ENCODE measurements at places on chromosomes 3 and 15. TPM values are rescaled to one million over a fixed set of nuclear protein-coding genes. Genes with fewer than 3 reads are reported as not detected.
A peak's percentile ranks its signal among the peaks of the same experiment; 100 is the strongest.

DNA sequence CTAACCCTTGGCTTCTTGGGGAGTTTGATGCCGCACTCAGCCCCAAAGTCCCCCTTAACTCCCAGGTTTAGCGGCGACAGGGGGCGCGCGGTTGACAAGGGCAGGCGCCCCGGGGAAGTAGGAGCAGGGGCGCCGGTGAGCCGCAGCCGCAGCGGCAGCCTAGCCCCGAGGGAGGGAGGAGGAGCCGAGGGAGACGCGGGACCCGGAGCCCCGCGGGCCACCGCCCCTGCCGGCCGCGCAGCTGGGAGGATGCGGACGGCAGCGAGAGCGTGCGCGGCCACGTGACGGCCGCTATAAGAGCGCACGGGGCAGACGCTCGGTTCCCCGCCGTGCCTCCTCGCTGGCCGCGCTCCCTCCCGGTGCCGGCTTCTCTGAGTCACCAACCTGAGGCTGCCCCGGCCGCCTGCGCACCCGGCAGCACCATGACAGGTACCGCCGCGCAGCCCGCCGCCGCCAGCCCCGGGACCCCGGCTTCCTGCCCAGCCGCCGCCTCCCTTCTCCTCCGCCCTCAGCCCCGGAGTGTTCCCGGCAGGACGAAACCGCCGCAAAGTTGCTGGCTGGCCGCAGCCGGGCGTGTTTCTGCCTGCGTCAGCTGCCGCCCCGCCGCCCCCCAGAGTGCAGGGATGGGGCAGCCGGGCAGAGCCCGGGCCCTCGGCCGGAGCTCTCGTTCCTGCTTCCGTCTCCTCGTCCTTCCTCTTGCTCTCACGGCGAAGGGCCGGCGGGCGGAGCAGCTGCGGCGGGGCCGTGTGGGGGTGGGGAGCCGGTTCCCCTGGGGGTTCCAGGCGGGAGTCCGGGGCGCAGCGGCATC is at the start of gene GYG1:
Gene GYG1 (plus strand): TSS at position 322 of the 808 bp plus-strand sequence. CDS start 101 bp downstream, at position 423.
- peak; percentile 80 for DNase-seq

DNA sequence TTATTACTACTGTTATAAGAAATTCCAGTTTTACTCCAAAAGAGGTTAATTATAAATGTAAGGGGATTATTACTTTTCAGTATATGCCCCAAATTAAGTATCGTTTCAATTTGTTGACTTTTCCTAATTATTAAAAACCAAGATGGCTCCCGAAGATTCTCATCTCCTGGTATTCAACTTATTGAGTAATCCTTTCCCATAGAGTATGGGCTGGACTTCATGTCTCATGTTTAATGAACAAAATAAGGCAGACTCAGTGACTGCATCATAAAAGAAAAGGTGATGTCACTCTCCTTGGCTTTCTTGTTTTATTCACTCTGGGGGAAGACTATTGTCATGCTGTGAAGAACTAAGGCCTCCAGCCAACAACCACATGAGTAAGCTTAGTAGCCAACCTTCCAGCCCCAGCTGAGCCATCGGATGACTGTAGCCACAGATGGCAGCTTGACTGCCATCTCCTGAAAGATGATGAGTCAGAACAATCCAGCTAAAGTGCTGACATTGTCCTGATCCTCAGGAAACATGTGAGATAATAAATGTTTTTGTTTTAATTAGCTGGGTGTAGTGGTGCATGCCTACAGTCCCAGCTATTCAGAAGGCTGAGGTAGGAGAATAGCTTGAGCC is 17.3 kb downstream of the IGF2BP2 start:
- no peak for DNase-seq

Gene MINAR1
- 0.32 TPM for total RNA-seq

DNA sequence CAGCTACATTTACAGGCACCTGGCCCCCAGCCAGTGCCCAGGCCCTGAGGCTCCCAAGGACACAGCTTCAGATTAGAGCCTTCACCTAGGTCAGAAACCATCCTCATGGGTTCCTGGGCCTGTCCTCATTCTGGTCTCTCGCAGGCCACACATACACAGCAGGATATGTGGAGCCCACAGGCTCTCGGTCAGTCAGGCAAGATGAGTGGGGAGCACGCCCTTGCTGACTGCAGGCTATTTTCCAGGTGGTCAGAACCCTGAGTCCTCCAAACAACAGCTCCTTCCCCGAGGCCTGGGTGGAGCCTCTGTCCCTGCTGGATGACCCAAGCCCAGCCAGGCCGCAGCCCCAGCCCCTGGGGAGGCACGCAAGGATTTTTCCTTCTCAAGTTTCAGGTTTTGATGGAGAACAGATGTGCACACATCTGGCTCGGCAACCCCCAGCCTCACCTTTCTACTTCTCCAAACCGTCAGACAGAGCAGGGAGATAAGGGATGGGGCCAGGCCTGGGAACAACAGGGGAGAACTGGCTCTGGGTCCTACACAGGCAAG is 1.6 kb downstream of the STRA6 start:
- DNase-seq = no peak

GRCh38 chr15:89383365-89384175 is 48.9 kb upstream of the POLG start:
- DNase-seq = peak; percentile 38

DNA sequence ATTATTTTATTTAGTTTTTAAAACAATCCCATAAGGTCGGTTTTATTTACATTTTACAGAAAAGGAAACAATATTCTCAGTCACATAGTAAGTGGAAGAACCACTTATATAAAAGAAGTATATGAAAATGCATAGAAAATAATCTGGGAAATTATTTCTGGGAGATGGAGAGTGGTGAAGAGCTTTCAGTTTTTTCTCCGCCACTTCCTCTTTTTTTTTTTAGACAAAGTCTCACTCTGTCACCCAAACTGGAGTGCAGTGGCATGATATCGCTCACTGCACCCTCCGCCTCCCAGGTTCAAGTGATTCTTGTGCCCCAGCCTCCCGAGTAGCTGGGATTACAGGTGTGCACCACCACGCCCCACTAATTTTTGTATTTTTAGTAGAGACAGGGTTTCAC is 21.2 kb downstream of the RAD51 start:
- DNase-seq = no peak

Gene CCR5
- total RNA-seq = 3.9 TPM

DNA sequence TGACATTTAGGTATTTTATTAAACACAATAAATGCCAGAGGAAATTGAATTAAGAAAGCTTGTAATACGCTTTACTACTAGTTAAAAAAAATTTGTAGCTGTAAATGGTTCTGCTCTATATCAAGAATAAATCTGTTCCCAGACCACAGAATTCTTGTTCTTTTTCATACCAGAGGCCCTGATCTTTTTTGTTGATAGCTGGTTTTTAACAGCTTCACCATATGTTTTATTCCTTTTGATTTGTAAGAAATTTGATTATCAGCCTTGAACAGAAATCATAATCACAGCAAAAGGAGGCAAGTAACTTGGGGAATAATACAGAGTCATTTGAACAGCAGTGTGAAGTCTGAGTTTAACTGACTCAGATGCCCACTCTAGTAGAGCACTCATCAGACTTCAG is 202.7 kb downstream of the CNTN4 start:
- no peak for DNase-seq

GRCh38 chr3:141915766-141916165 is 39.3 kb downstream of the ATP1B3 start:
- no peak for DNase-seq

DNA sequence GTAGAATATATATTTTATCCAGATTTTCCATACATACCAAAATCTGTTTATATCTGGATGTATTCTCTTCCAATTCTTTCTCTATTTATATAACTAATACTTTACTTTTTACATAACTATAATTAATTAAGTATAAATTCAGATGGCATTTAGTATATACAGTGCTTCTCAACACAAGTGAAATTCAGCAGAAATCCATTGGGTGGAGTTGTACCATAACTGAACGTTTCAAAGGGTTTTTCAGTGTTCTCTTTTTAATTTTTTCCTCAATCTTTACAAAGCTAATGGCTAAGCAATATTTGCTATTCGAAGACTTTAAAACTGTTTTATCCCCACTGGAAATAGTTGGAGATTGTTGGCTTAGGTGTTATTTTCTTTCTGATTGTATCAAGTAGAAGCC is 13.9 kb upstream of the ZBBX start:
- DNase-seq = no peak

GRCh38 chr15:38129531-38130204 is 123.0 kb upstream of the SPRED1 start:
- peak; percentile 77 for DNase-seq

Gene WDR93
- total RNA-seq = 0.49 TPM

Gene CLSTN2
- total RNA-seq = 7.1 TPM

GRCh38 chr3:177946048-177946447 is 590.2 kb upstream of the KCNMB2 start:
- no peak for DNase-seq

DNA sequence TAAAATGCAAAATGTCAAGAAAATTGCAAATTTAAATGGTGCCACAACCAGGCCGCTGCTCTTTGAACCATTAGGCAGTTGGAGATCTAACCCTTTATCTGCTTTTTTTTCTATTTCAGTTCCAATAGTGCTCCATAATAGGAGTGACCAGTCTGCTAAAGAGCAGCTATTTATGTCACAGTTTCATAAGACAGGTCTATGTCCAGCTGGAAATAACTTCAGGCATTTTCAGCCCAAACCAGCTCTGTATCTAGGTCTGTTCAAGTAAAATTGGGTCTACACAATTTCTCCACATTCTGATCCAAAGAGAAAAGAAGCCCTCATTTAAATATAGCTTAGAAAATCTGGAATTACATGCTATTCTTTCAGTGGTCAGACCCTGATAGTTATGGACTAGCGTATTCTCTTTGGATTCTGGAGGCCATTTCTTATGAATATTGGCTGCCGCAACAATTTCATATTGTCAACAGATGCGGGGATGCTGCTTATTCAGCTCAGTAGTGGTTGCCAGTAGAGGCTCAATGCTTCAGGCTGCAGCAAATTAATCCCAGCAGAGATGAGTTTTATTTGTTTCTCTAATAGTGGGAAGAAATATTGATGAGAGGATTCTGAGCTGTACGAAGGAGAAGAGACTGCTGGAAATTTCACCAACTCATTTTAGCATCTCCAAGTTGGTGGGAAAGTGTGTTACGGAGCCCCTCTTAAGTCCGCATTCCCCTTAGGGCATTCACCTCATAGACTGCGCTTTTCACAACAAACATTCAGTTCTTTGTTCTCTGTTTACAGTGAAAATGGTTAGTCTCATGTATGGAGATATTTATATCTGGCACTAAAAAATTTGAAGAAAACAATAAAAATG is 887.0 kb downstream of the ROBO1 start:
- no peak for DNase-seq

Gene STRIT1
- total RNA-seq = 0.72 TPM

DNA sequence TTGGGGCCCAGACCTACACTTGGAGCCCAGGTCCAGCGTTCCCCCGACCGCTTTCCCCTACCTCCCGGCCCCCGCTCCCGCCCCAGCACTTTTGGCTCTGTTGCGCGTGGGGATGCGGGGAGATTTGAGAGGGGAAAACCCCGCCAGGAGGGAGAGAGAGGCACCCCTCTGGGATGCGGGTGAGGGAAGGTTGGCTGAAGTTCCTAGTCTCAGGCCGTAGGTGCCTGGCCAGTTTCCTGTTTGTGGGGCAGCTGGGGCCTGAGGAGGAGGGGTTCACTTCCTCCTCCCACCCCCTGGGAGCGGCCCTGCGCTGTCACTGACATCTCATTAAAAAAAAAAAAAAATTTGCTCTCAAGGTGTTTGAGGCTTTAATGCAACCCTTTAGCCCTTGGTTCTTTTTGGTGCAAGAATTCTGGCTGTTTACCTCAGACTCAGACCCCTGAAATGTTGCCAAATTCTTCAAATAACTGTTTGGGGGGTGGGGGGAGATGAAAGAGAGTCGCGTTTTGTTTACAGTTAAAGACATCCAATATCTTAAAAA is 2.6 kb downstream of the FAM43A start:
- no peak for DNase-seq

- no peak for DNase-seq
These were observed 78.3 kb upstream of the ATP11B start for GRCh38 chr3:182715006-182715405.

DNA sequence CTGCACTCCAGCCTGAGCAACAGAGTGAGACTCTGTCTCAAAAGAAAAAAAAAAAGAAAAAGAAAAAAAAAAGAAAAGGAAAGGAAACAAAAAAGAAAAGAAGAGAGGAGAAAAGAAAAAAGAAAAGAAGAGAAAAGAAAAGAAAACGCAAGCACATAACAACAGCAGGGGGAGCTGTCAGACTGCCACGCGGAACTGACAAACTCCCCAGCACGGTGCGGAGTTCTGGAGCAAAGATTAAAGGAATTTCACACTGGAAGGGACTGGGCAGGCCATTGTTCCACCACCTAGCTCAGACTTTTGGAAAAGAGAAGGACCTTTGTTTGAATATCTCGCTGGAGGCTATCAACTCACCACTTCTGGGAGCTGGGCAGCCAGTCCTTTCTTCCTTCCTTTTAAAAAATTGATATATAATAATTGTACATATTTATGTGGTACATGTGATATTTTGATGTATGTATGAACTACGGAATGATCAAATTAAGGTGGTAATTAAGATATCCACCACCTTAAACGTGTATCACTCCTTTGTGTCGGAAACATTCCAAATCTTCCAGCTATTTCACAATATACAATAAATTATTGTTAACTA is 40.5 kb downstream of the DPPA2 start:
- peak; percentile 51 for DNase-seq

DNA sequence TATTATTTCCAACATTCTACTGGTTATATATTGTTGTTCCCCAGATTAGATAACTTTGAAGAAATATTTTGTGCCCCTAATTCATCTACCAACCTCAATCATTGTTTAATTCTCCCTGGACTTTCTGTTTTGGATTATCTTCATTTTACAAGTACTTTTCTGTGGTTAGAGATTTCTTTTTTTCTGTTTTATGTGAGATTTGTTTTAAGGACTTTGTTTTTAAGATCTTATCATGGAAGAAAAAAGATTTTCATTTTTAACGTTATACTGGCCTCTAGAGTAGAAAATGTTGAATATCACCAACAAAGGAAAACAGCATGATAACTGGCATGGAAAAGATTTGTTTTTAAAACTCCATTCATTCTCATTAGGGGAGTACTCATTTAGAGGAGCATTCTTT is 210.9 kb upstream of the KCNMB2 start:
- no peak for DNase-seq

GRCh38 chr3:133367403-133367802 is 32.5 kb upstream of the BFSP2 start:
- DNase-seq = no peak

Gene IQCF5
- not detected for total RNA-seq
